ENCODE measurements at places on chromosomes 2 and 18.

DNA sequence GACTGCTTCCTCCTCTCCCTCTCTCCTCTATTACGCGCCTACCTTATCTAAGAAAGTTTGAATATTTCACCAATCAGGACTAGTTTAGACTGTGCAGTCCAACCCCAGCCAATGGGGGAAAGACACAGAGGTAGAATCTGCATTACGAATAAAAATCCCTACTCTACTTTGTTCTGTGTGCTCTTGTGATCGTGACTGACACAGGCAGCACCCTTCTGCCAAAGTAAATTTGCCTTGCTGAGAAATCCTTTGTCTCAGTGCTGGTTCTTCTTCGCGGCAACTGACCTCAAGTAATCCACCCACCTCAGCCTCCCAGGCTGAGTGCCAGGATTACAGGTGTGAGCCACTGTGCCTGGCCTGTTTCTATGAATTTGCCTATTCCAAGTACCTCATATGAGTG is 8.6 kb upstream of the CDCA7 start:
- no peak for DNase-seq

- peak; percentile 54 for DNase-seq
Measured at GRCh38 chr2:160407393-160408172, 86.0 kb downstream of the RBMS1 start.

DNA sequence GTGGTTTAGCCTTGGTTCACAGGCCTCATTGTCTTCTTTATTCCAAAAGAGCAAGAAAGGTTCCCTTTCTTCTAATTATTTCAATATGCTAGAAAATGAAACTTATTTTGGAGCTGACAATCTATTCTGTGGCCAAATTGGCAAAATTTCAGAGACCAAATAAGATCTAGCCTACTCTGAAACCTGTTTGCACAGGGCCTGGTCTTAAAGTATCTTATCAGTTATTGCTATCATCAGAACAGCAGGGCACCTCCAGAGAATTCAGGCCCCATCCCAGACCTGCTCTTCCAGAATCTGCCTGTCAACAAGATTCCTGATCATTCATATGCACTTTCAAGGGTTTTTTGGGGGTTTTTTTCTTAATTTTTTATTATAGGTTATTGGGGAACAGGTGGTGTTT is 198.7 kb downstream of the ANAPC1 start:
- DNase-seq = no peak

- DNase-seq = no peak
Measured at GRCh38 chr2:64207573-64207972, 63.4 kb upstream of the PELI1 start.

DNA sequence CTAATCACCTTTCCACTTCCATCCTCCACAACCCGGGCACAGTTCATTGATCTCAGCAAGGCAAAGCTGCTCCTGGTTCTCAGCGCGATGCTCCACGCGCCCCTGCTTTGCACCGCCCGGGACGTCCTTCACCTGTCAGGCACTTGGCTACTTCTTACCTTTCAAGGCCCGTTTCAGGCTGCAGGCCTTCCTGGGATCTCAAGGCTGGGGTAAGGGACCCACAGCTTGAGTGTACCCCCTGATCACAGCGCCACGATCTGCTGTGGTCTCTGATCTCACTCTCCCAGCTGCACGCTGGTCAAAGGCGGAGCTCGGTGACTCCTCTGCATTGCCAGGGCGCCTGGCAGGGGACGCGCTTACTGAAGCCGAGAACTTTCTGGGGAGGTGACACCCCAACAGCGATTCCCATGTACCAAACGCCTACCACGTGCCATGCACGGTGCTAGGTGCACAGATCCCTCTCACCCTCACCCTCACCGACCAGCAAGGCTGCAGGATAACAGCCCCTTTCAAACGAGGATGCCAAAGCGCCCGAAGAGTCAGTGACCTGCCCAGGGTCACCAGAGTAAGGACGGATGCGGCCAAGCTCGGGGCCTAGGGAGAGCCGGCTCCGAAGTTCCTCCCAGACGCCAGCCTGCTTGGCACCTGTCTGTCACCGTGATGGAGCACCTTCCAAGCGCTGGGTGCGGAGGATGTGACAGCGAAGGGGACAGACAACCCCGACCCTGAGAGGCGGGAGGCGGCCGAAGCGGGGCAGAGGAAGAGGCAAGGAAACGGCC is 818 bp downstream of the ITGB1BP1 start:
- DNase-seq = no peak

GRCh38 chr2:96687266-96687665 is 44.7 kb downstream of the FER1L5 start:
- no peak for DNase-seq

All from COR-L47 (cell line).